ENCODE measurements at places on chromosomes 13 and 19.

DNA sequence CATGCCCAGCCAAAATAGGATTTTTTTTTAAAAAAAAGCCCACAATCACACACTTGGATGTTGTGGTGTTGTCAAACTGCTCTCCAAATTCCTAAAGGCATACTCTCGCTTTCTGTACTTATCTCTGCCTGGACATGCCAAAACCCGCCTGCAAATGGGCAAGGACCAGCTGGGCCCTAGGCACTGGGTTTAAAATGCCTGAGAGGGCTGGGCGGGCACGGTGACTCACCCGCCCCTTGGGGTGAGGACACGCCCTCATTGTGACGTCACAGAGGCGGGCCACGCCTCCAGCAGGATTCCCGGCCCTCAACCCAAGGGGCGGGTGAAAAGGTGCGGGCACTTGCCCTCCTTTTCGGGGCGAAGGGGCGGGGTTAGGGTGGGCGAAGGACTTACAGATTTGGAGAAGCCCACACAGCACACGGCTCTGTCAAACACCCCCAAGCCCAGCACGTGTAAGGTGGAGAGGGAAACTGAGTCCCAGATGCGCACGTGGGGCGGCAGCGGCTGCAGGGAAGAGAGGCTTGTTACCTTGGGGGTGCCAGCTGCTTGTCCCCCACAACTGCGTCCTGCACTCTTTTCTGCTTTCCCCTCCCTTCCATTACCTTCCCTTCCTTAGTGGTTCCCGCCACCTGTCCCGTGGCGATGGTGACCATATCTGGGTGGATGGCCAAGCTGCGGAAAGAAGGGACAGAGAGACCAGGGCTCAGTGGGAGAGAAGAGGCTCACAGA is 6.6 kb downstream of the EML2 start:
- peak; percentile 80 for DNase-seq

- no peak for DNase-seq
Measured at GRCh38 chr13:113058129-113058987, 47.2 kb upstream of the F7 start.

DNA sequence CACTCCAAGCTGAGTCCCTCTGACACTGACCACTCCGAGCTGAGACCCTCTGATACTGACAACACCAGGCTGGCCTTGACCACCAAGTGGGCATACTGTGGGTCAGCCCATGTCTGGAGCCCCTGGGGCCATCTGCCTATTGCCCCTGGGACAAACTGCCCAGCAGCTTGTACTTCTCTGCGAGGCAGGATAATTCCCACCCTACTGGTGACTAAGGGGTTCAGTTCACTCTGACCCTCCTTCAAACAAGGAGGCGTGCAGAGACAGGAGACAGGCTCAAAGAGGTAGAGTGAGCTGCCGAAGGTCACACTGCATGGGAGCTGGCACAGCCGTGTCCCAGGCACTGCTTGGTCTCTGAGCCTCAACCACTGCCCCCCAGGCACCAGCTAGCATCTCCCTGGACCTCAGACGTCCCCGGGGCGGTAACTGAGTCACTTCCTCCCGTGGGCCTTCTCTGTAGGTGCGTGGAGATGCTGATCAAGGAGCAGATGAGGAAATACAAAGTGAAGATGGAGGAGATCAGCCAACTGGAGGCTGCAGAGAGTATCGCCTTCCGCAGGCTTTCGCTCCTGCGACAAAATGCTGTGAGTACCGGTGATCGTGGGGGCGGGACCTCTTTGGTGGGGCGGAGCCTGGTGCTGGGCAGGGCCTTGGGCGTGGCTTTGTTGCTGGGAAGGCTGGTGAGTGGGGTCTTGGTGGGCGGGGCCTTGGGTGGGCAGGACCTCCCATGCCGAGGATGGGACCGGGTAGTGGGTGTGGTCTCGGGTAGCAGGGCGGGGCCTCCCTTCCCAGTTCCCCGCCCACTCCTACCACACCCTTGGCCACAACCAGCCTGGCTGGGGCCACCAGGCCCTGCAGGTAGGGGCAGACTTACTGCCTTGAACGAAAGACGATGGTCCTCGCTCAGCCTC is 5.8 kb upstream of the USE1 start:
- peak; percentile 75 for DNase-seq

GRCh38 chr13:109918179-109918711 is 131.9 kb upstream of the IRS2 start:
- DNase-seq: no peak

DNA sequence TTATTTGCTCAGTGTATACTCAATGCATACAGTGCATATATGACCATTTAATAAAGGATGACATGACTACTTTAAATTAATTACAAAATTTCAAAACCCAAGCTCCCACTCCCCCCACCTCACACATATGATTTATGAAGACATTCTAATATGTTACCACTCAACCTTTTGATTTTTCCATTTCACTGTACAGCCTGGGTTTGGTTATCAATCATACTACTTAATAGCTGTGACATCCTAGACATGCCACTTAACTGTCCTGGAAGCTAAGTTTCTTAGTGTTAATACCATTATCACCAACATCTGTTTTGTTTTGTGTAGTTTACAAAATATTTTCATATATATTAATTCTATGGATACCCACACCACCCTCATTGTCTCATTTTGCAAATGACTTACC is 42.2 kb downstream of the UBL3 start:
- DNase-seq: no peak

DNA sequence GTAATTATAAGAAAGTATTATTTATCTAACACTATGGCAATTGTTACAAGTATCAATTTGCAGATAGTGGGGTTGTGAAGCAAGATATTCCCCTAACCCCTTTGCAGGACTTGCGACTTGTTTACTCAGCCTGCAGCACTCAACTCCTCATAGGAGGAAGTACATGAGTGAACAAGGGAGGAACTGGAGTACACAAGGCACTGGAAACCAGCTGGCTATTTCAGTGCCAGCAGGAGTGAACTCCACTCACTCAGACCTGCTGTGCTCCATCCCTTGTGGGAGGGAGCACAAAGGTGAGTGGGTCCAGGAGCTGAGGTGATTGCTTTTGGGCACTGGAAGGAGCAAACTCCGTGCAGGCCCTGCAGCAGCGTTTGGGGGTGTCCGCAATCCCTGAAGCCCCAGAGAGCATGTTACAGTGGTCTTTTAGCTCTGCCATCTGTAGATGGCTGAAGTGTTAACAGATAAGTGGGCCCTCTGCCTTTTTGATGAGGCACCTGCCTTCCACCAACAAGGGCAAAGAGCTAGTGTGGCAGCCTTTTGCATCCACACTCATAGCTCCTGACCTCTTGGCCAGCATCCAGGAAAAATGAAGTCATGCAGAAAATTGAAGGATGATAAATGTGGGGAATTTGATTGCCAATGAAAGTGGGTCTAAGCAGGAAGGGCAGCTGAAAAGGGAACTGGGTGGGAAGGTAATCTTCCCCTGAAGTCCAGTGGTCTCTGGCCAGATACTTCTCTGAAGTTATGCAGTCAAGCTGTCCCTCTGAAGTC is 802.2 kb upstream of the MIR17HG start:
- no peak for DNase-seq

DNA sequence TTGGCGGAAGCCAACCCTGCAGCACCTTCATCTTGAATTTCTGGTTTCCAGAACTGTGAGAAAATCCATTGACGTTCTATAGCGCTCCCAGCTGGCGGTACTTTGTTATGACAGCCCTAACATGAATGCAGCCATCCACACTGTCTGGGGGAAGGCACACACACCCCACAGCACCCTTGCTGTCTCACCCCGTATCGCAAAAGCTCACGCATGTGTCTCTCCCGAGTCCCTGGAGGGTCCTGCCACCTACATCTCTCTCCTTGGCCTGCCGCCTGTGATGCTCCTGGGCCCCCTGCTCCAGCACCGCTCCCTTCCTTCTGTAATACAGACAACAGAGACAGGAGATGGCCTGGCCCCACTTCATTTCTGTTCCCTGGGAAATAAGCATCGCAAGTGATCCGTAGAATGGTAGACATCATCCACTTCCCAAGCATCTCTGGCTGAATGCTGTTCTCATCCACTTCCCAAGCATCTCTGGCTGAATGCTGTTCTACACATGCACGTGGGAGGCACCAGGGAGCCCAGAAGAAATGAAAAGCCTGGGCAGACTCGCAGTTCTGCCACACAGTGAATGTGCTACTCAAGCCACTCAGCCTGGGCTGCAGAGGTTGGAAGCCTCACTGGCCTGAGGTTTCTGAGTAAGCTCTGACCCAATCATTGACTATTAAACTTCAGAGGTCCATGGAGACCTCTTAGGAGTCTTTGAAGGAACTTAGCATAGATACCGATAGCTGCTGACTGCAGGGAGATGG is 29.6 kb downstream of the EPN1 start:
- no peak for DNase-seq

DNA sequence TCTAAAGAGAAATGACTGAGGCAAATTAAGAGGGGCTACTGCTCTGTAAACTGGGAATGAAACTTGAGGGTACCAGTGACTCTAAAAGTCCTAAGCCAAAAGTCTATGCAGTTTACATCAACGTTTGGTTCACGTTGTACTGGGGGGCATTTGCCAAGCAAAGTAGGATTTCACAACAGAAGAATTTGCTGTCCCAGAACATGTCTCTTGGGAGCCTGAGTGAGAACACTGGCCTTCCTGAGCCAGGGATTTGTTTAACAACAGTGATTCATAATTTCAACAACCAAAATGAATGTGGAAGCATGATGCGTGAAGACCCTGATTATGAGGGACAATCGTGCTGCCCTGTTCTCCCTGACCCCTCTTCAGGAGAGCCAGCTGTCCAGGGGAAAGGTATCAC is 178.0 kb downstream of the OXGR1 start:
- no peak for DNase-seq

GRCh38 chr13:46321494-46322225 is 65.4 kb downstream of the RUBCNL start:
- DNase-seq: peak; percentile 86

DNA sequence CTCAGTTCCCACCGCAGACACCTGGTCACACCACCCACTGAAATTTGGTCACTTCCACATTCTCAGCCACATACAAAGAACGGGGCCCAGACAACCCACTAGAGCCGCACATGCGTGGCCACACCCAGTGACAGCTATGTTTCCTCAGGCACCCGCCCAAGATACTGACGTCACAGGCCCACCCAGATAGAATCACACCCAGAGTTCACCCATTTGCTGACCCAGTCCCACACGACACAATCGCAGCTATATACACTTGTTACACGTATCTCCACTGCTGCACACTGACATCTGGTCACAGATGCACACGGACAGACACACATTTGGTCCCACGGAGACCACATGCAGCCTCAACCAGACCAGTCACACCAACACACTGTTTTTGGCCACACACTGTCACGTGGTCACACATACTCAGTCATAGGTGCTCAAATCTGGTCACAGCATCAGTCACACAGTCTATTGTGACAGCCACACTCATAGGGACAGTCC is 2.9 kb downstream of the NUMBL start:
- DNase-seq: no peak

GRCh38 chr13:28572871-28573270 is 77.9 kb upstream of the FLT1 start:
- DNase-seq: no peak

DNA sequence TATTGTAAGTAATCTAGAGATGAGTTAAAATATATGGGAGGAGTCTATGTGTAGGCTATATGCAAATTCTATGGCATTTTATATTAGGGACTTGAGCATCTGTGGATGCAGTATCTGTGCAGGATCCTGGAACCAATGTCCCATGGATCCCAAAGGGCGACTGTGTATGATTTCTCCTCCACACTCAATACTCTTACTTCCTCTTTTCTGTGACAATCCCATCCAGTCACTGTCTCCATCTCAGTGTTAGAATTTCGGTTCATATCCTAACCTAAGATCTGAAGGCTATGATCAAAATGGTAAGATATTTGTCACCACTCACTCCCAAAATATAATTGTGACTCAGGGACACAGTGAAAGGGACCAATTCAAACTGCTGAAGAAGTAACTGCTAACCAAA is 15.1 kb upstream of the ZNF599 start:
- DNase-seq: no peak

DNA sequence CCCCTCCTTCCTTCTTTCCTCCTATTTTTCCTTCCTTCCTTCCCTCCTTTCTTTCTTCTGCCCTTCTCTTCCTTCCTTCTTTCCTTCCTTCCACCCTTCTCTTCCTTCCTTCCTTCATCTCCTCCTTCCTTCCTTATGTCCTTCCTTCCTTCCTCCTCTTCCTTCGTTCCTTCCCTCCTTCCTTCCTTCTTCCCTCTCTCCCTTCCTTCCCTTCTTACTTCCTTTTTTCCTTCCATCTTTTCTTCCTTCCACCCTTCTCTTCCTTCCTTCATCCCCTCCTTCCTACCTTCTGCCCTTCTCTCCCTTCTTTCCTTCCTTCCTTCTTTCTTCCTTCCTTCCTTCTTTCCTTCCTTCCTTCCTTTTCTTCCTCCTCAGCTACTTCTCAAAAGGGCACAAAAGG is 287.3 kb upstream of the ZNF507 start:
- no peak for DNase-seq

GRCh38 chr13:75800545-75800944 is 164.4 kb downstream of the LMO7 start:
- DNase-seq: no peak

DNA sequence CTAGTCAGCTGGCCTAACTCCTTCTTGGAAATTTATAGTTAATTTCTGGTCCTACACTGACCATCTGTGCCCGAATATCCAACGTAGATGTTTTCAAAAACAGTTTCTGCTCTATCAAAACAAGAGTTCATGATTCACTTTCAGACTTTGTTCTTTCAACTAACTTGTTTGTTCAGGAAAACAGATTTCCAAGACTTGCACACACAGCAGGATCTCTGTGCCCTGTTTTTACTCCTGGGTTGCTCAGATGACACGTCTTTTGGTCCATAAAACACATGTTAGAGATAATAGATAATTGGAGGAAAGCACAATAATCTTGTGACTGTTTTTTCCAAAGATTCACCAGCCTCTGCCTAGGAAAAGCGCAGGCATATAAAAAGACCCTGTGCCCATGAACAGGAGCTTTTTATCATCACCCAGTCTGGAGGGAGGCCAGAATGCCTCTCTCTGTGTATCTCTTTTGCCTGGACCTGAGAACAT is 218.0 kb downstream of the IRS2 start:
- no peak for DNase-seq
